ENCODE measurements at places on chromosomes 7 and 10.

GRCh38 chr7:26550492-26550891, 258.8 kb downstream of the SNX10 start:
- DNase-seq: no peak

DNA sequence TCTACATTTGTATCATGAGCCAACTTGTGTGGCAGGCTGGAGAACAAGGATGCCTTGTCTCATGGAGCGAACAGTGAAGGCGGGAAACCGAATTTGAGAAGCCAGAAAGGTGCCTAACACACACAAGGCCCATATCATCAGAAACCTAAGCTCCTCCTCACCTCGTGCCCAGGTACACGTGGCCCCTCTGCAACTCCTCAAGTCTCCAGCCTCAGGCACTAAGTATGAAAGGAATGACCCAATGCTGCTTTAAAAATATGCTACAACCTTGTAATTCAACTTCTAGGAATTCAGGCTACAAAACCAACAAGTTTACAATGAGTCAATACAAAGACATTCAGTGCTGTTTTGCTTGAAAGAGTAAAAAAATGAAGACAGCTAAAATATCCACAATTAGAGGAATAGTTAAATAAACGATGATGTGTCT, 95.7 kb downstream of the CDK6 start:
- DNase-seq: no peak

DNA sequence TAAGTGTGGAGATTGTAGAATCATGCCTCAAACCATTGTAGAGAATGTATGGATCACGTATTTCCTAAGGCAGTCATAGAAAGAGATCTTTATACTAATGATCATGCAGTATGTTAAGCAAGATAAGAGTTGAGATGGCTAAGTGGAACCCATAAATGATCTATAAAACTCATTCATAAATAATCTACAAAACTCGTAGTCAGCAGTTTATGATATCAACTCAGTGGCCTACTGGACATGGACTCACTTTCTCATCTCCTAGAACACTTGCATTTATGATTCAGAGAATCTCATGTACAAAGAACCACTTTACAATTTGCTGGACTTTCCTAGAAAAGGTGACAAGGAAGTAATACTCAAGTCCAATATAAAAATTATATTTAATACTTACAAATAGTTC, 339.6 kb downstream of the PCLO start:
- DNase-seq: no peak

GRCh38 chr10:94105226-94105625, 111.5 kb downstream of the PLCE1 start:
- DNase-seq: no peak

GRCh38 chr7:67571026-67571545, 574.5 kb downstream of the TYW1 start:
- no peak for DNase-seq

DNA sequence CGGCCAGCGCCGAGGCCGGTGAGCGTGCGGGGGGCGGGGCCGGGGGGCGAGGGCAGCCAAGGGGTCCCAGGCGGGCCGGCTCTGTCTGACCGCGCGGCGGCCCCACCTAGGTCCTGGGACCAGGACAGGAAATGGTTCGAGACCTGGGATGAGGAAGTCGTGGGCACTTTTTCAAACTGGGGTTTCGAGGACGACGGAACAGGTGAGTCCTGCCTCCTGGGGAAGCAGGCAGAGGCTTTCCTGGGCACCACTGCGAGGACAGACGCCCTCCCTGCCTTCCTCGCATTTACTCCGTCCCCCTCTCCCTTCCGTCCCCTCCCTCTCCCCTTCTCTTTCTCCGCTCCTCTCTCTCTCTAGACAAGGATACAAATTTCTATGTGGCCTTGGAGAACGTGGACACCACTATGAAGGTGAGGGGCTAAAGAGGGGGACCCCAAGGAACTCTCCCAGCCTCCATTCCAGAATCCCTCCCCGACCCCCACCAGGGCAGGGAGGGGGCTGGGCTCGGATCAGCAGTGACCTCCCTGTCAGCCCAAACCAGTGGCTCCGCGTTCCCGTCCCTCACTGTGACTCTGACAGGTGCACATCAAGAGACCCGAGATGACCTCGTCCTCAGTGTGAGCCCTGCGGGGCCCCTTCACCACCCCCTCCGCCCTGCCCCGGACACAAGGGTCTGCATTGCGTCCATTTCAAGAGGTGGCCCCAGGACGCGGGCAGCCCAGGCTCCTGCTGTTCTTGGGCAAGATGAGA, 2.6 kb upstream of the MUC12 start:
- DNase-seq: peak; percentile 83

DNA sequence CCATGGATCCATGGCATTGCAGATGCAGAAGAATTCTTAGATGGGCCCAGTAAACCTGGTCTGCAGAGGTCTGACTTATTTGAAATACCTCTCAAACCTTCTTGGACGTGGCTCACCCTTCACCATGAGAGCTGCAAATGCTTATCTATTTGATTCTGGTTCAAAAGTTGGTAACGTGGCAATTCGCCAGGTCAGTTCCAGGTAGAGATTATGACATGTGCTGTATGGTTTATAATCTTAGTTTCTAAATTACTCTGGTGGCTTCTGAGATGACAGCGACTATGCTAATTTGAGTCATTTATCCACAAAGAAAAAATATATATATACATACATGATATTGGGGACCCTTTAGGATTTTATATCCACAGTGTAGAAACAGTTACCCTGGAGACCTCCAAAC, 68.8 kb downstream of the NRP1 start:
- no peak for DNase-seq

DNA sequence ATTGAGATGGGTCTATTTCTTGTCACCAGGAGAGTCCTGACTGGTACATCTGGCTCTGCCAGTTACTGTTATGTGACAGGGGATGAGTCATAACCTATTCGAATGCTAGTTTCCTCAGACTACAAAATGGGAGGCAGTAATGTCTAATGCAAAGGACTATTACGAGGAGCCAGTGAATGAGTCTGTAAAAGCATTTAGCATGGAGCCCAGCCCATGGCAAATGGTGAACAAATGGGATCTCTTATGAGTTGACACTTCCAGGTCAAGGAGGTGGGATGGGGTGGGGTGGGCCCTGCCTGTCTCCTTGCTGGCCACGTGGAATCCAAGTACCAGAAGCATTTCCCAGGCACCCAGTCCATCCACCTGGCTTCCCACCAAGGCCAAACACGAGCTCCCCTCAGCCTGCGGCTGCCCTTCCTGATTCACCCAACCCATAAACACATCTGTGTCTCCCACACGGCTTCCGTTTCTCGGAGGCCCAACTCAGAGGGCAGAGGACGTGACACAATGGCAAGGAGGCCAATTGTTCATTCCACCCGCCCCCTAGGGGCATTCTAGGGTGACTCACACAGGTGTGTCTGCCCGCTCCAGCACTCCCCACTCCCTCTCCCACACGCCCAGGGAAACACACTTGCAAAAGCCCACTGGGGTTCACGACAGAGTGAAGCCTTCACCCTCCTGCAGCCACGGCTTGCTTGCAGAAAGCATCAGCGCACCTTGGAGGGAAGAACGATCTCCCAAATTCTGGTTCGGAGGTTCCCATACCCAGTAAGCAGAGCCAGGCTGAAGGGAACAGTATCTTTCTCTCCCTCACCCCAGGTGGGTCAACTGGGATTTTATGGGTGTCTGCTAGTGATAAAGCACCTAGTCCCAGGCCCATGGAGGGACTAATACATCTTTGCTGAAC, 109.8 kb downstream of the SH3PXD2A start:
- no peak for DNase-seq

DNA sequence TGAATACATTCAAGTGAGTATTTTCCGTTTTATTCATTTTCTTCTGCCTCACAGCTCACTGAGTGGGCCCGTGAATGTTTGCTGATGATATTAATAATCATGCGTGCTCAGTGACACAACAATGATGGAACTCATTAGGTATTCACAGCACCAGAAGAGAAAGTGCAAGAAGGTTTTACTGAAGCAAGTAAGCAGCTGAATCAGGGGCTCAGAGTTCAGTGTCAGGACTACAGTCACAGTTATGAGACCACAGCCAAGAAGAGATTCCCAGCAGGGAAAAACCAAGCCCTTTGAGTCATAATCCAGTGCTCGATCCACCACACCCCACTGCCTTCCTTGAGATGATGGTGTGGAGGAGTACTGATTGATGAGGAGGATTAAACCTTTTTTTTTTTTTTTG, 247.4 kb downstream of the KIAA1217 start:
- DNase-seq: no peak

GRCh38 chr10:34206078-34206934, 608.8 kb downstream of the PARD3 start:
- no peak for DNase-seq

All from upper lobe of left lung (tissue), 6 donors.